ENCODE measurements at places on chromosomes 6 and 20.

DNA sequence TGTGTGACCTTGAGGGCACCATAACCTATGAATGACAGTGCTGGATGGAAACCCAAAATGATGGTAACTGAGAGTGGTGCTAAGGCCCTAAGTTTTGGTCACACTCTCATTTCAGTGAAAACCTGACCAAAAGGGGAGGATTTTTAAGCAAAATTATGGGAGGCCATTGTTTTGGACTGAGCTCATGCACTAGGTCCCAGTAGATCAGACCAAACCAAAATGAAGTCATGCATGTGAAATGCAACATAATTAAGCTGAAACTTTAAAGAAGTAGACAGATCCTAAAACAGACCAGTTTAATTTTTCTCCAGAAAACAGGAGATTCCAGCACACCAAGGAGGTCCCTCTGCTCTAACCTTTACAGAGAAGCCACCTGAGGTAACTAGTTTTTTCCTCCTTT lies 24.0 kb upstream of the THBS2 start:
- DNase-seq, result no peak

GRCh38 chr6:160005861-160006540 lies 37.1 kb downstream of the IGF2R start:
- no peak for DNase-seq

GRCh38 chr20:1241456-1241855 lies 15.6 kb downstream of the RAD21L1 start:
- peak; percentile 56 for DNase-seq

- no peak for DNase-seq
These were observed 764 bp downstream of the DNTTIP1 start for GRCh38 chr20:45792317-45793118.

DNA sequence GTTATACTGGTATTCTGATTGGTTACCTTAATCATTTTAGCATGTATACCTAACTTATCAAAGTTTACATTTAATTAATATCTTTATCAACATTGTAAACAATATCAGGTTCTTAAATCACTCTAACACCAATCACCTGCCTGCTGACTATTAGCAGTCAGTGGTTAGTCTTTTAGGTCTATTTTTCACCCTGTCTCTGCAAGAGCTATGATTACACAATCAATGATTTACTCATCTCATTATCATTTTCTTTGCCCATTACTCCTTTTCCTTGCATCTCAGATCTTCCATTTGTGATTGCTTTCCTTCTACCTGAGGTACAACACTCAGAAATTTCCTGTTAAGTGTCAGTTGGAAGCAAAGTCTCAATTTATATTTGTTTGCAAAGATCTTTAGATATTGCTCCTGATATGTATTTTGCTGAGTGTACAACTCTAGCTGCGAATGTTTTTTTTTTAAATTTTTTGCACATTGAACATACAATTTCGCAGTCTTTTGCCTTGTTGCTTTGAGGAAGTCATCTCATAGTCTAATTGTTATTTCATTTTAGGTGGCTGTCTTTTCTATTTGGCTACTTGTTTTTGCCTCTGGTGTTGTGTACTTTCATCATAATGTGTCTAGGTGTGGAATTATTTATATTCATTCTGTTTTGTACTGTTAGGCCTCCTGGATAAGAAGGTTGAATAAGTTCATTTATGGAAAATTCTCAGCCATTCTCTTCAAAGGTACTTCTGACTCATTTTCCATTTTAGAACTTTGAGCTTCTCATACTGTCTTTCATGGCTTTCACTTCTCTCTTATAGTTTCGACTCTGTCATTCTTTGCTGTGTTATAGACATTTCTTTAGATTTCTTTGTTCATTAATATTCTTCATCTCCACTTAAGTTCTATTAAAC lies 104.9 kb upstream of the CEP162 start:
- DNase-seq, result no peak

- no peak for DNase-seq
These were observed 14.3 kb downstream of the POU3F2 start for GRCh38 chr6:98848539-98849242.

- DNase-seq, result peak; percentile 90
These were observed 4.9 kb upstream of the BIRC7 start for GRCh38 chr20:63230800-63231268.

DNA sequence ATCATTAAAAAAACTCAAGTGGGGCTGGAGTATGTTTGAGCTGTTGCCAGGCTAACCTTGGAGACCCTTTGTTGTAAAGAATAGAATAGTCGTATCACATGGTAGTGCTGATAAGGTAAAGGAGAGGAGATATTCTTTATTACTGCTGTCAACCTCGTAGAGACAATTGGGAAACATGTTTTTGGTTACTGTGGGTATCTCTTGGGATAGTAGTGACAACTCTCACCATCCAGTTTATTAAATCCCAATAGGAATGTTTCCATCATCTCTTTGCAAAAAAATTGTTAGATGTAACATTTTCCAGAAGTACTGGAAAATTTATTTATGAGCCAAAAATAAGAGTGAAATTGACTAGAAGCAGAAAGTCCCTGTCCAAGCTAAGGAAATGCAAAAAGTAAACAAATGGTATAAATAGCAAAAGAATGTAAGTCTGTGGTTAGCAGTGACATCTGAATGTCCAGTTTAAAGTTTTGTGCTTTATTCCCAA lies 829.3 kb upstream of the CITED2 start:
- DNase-seq, result no peak

- DNase-seq, result no peak
These were observed 6.4 kb downstream of the FYN start for GRCh38 chr6:111866857-111867256.

GRCh38 chr6:116096979-116097816 lies 3.5 kb upstream of the NT5DC1 start:
- DNase-seq, result no peak

- no peak for DNase-seq
These were observed 30.3 kb downstream of the STX7 start for GRCh38 chr6:132482581-132482980.

DNA sequence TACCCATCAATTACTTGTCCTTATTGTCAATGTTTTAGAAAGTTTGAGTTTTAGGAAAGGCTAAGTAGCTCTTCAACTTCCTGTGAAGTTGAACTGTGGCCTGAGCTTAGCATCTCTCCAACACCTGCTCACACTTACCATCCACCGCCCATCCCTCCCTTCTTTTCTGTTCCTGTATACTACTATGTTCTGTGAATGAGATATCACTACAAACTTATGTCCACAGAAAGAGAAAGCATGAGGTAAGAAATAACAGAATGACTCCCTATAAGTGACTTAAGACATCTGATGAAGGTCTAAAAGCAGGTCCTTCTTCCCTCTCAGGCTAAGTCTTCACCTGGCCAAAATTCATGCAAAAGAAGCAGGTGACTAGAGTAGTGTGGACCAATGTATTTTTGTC lies 246.3 kb upstream of the PREP start:
- no peak for DNase-seq

GRCh38 chr6:2839195-2839981 lies 2.3 kb downstream of the SERPINB1 start:
- DNase-seq, result no peak

DNA sequence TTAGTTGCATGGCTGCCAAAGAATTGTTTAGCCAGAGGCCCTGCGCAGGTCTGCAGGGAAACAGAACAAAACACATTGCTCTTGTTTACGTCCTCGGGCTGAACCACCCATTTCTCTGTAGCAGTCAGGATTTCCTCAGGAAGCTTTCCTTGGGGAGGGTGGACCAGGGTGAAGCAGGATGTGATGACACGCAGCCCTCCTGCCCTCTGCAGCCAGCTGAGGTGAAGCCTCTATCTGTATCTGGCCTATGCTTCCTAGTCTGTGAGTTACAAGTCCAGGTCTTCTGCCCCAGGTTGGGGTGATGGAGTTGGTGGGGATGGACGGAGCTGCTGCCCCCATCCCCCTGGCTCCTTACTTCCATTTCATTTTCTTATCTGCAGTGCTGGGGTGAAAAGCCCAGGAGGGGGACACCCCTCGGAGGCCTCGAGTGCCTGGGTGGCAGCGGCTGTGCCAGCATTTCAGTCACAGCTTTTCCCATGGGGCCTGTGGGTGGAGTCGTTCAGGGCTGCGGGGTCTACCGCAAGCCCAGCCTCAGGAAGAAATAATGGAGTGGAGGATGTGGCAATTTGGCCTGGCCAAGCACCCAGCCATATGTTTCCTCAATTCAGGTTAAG lies 24.9 kb downstream of the SASH1 start:
- DNase-seq, result peak; percentile 79

DNA sequence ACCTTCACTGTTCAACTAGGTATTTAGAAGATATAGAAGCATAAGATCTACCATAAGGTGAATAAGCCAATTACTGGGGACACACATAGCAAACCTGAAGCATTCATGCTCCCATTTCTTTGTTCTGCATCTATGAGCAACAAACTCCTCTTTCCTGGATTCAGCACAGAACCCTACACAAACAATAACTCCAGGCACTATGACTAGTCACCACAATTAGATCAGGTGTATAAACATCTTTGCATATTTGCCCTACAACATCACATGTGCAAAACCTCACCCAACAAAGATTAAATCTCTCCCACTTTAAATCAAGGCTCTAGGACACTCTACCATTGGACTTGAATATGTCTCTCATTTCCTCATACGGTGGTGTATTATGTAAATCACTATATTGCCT lies 652.3 kb downstream of the EPHA7 start:
- DNase-seq, result no peak

DNA sequence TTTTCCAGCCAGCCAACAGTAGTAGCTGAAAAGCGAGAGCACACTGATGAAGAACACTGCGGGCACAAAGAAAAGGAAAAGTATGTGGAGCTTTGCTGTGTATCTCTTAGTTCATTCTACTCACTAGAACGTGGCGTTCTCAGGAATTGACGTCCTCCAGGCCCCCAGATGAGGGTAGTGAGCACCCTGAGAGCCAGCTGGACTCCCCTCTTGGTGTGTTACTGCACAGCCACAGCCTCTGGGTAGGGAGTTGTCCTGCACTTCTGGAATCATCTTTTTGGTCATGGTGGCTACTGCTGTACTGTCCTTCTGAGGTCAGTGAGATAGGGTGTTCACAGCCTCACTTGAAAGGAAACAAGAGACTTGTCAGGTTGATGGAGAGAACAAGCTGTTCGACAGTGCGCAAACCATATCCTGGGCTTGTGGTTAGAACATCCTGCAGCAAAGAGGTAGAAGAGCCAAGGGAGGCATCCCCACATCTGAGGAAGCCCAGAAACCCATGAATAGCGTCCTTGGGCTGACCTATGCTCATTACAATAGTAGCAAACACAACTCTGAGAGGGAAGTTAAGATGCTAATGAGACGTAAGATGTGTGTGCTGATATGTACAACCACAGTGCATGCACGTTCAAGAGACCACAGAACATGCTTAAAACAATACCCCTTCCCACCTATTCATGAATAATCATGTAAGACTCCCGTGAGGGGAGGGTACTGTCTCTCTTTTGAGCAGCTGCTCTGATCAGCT lies 14.6 kb upstream of the HLA-F start:
- DNase-seq, result no peak

DNA sequence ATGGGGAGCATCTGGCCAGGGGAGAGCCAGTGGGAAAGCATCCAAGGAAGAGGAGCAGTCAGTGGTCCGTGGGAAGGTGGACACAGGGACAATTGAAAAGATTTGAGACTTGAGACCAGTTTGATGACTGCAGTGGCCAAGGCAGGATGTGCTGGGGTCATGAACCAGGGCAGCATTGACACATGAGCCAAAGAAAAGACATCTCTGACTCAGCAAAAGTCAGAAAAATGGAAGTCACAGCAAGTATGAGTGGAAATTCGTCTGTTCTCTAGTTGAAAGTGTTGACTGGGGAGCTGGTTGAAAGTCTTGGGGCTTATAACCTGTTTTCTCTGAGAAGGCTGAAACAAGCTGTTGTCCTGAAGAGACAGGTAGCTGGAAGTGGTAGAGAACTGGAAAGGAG lies 31.3 kb downstream of the RAB22A start:
- DNase-seq, result no peak

DNA sequence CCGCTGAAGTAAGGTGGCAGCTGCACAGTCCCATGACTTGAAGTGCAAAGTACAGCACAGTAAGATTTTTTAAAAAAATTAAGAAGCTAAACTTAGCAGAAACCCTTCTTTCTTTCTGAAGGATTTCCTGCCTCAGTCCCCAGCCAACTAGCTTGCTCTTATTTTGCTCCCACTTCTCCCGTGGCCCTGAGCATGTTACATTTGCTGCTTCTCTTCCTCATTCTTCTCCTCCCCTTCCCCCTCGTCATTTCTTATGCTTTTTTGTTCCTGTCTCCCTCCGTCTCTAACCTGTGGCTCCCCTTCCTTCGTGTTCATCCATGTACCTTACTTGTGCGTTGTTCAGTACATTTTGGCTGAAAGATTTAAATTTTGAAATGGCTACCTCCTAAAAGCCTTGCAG lies 123.0 kb downstream of the SASH1 start:
- no peak for DNase-seq

DNA sequence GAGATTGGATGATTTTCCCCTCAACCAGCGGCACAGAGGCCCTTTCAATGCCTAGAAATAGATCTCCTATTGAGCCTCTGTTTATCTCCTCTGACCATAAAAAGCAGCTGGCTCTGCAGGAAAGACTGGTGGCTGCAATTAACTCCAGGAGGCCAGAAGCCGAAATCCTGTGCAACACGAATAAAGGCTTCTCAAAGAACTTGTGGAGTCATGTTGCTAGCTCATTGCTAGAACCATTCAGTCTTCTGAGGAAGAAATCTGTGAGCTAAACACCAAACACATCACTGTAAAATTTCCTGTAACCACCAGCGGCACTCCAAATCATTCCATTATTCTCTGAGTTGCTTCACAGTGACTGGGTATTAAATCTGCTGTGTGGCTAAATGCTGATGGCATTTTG lies 49.1 kb upstream of the TPD52L1 start:
- DNase-seq, result peak; percentile 91

- DNase-seq, result no peak
These were observed 414.6 kb downstream of the CDH26 start for GRCh38 chr20:60372822-60373221.

- no peak for DNase-seq
These were observed 62.3 kb downstream of the TRMT6 start for GRCh38 chr20:5888041-5888440.

DNA sequence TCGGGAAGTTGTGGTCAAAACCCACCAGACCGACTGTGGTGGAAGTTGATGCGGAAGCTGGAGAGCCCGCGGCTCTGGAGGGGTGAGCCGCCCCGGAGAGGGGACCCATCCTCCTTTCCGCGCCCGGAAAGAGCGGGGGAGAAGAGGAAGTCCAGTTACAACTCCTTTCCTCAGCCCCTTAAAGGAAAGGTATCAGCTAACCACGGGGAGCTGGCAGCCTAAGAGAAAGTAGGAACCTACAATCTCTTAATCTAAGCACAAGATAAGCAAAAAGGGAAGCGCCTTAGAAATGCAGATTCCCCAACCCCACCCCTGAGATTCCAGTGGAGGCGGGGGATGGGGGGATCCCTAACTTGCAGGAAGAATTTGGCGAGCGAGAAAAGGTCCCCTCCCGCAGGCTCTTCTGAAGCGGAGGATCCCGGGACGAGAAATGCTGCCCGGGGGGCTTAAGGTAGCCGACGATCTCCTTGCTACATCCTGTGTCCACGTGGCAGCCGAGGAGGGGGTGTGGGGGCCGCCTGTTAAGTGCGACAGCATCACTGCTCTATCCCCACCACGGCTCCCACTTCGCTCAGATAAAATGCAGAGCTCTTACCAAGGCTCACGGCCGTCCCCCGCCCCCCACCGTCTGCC lies 87.5 kb downstream of the ZFP64 start:
- peak; percentile 63 for DNase-seq
